ENCODE measurements at places on chromosomes 4 and X.

GRCh38 chrX:114073926-114074325 lies 510.0 kb upstream of the HTR2C start:
- no peak for DNase-seq

GRCh38 chrX:70508296-70508911 lies 63.8 kb downstream of the DLG3 start:
- DNase-seq = no peak

GRCh38 chr4:171919314-171919713 lies 106.1 kb downstream of the GALNTL6 start:
- no peak for DNase-seq

DNA sequence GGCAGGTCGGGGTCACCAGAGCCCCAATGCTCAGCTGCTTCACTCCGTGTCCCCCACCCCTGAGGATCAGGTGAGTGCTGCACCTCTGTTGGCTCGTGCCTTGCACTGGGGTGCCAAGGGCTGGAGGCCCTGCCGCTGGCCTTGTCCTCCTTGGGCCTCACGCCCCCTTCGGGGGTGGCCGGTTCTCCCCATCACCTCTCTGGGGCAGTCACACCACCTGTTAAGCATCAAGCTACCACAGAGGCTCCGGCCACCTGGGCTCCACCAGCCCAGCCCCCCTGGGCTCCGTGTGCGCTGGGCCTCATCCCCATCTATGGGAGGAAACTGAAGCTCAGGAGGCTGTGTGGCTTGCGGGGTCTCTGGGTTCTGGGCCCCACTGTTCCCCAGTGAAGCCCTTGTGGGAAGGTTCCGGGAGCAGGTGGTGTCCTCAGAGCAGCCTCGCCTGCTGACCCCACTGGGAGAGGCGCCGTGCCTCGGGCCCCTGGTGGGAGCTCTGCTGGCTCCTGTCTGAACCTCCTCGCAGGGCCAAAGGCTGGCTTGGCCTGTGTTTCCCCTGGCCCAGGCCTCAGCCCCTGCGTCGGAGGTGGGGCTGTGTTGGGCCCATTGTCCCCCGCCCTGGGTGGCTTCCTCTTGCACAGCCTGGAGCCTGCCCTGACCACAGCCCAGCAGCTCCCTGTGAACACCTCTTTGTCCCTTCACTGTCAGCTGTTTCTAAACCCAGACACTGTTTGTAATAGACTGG lies 30.8 kb downstream of the DOK7 start:
- no peak for DNase-seq

DNA sequence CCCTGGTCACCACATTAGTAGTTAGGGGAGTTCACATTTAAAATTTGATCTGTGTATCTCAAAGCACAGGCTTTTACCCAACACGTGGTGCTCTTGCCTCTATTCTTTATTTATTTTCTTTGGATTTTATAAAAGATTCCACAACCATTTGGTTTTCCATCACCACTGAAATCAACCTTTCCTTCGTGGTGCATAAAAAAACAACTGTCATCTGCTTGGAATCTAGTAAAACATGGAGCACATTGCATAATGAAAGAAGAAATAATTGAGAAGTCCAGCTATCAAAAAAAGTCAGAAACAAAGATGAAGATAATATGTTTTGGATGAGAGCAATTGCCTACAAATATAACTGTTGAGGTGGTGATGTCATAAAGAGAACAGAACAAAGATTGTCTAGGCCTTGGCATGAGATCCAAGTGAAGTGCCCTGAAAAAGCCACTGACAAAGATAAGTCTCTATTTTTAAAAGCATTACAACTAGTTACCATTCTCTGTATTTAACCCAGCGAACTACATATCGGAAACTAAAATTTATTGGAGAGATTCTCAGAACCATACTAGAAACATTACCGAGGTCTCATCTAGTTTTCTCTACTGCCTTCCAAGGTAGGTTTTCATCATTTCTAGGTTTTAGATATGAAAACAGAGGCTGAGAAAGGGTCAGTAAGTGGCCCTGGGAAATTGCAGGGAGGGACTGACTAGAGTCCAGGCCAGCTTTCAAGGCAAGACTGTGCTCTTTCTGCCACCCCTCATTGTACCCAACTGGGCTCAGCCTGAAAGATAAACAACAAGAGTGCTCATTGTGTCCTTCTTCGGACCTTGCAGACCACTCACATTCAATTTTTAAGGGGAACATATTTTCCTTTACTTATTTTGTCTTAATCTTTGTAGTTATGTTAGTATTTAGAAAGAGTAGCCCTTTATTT lies 127.3 kb downstream of the MAD2L1 start:
- no peak for DNase-seq

DNA sequence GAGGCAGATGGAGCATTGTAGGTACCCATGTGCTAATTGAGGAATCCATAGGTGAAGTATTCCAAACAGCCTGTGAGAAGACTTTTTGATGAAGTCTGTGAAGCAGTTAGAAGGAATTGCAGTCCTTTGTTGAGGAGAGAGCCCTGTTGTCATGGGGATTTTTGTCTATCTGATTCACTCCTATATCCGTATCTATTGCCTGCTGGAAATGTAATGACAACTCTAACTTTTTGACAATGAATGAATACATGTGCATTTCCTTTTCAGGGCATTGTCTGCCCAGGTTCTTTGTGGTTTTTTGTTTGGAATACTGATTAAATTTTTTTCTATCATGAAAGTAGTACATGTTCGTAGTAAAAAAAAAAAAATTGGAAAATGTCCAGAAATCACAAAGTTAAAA lies 31.1 kb downstream of the STK32B start:
- DNase-seq = no peak

GRCh38 chr4:4689694-4690440 lies 148.0 kb upstream of the STX18 start:
- no peak for DNase-seq

DNA sequence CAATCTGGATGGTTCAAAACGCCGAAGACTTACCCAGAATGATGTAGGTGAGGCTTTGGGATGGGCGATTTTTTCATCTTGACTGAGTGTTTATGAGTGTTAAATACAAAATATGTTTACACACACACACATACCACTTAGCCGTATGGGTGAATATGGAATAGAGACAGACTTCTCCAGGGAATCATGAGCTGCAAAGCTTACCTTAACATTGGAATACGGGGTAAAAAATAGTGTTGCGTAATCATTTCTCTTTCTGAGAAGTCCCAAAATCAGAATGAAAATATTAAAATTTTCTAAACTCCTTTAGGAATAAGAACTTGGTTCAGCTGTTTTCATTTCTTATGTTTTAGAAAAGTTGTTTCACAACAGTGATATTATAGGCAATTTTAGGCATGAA lies 63.5 kb downstream of the EGF start:
- DNase-seq = no peak

GRCh38 chrX:10360116-10360515 lies 203.3 kb downstream of the CLCN4 start:
- no peak for DNase-seq
